ENCODE measurements at places on chromosomes 13 and 19. TPM values are rescaled to one million over a fixed set of nuclear protein-coding genes. Genes with fewer than 3 reads are reported as not detected.

- no peak for DNase-seq
Observed at GRCh38 chr19:51695702-51696315, 2.7 kb downstream of the SPACA6 start.

PPP1R15A gene
- total RNA-seq = 28.1 TPM

TRPC4 gene
- total RNA-seq = 0.15 TPM

GRCh38 chr13:89862691-89863036, 1484.8 kb upstream of the MIR17HG start:
- peak; percentile 59 for DNase-seq

DNA sequence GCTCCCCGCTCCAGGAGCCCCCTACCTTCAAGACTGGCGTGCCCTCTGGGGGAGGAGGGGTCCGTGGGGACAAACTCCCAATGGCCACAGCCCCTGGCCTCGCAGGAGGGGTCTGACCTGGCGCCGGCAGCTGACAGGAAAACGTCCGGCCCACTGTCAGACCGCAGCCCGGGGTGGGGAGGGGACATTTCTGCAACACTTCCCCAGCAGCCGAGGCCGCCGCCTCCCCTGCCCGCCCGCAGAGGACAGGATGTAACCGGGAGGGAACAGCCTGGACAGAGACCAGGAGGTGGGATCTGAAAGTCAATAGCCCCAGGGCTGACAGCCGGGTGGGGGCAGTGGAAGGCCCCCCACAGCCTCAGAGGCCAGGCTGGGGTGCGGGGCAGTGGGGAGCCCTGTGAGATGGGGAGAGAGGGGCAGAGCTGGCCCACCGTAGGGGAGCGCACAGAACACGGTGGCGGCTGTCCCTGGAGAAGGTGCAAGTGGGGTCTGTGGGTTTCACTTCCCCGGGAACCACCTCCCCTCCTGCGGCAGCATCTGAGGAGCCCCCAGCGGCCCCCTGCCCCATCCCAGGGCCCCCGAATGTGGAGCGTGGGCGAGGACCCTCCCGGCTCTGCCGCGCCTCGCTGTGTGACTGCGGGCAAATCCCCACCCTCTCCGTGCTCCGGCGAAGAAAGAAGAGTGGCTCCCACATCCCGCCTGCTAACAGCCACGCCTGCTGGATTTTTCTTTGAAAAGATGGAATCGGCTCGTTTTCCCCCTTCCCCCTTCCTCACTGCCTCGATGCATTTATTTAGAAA, at the start of gene PEAK3:
Gene PEAK3 (minus strand): TSS at position 114 of the 800 bp plus-strand sequence. CDS start 1,244 bp downstream, outside the sequence.
- DNase-seq = no peak

- no peak for DNase-seq
Observed at GRCh38 chr13:75547917-75548316, 1.7 kb upstream of the UCHL3 start.

DNA sequence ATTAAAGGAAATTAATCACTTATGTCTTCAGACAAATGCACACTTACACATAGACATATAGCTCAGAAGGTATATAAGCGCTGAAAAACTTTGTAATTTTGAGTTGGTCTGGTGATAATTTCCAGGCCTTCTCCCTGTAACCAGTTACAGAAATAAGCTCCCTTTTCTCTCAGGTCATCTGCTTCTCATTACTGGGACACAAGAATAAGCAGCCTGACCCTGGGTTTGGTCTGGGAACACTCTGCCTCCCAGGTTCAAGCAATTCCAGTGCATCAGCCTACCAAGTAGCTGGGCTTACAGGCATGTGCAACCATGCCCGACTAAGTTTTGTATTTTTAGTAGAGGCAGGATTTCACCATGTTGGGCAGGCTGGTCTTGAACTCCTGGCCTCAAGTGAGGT, 274.5 kb downstream of the LMO7 start:
- DNase-seq = no peak

GRCh38 chr13:46961719-46962118, 64.9 kb upstream of the HTR2A start:
- peak; percentile 86 for DNase-seq

SH2D3A gene
- 5.1 TPM for total RNA-seq
